ENCODE measurements at places on chromosomes 5 and 9.

- DNase-seq: no peak
Observed at GRCh38 chr5:120236360-120236759, 227.7 kb upstream of the PRR16 start.

GRCh38 chr5:10456583-10457420 is 15.1 kb downstream of the ROPN1L start:
- no peak for DNase-seq

DNA sequence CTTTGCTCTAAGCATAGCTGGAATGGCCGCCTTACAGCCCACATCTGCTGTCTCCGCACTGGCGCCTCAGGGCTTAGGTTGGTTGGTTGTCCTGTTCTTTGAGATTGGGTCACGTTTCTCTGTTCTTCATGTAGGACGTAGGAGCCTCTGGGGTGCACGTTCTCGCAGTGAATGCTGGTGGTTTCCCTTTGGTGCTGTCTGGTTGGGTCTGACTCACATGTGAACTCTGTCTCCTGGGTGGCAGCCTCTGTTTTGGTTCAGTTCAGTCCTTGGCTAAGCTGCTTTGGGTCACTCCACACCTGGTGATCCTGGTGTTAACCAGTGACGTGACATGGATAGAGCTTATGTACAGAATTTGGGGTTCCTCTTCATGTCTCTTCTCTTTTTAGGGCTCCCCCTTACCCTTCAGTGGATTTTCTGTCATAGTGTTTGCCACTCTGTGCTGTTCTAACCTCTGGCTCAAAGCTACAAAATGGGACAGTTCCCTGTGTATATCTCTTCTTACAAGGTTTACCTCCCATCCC is 12.6 kb upstream of the LPCAT1 start:
- peak; percentile 58 for DNase-seq

GRCh38 chr5:92775711-92776615 is 805.1 kb downstream of the NR2F1-AS1 start:
- no peak for DNase-seq

DNA sequence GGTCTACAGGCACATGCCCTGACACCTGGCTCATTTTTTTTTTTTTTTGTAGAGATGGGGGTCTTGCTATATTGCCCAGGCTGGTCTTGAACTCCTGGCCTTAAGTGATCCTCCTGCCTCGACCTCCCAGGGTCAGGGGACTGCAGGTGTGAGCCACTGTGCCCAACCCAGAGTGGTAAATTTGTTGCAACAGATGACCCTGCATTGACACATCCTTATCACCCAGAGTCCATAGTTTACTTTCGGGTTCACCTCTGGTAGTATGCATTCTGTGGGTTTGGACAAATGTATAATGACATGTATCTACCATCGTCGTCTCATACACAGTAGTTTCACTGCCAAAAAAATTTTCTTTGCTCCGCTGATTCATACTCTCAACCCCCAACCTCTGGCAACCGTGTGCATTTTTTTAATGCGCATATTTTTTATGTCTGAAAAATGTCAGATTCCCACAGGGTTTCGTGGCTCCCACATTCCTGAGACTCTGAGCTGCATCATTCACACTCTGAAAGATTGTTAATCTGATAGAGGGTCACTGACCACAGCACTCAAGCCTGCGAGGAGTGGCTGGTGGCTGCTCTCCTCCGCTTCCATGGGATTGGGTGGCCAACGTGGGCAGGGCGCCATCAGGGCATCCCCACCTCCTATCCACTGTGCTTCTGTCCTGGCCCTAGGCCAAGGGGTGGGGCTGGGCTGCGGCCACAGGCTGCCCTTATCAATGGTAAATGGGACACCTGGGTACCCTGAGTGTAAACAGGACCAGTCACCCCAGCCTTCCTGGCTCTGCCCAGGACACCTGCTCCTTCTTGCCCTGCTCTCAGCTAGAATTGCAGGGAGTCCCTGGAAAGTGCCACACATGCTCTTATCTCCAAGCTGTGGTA is 9.6 kb downstream of the NDST1 start:
- DNase-seq: no peak

GRCh38 chr5:156021866-156022265 is 305.1 kb upstream of the SGCD start:
- no peak for DNase-seq

DNA sequence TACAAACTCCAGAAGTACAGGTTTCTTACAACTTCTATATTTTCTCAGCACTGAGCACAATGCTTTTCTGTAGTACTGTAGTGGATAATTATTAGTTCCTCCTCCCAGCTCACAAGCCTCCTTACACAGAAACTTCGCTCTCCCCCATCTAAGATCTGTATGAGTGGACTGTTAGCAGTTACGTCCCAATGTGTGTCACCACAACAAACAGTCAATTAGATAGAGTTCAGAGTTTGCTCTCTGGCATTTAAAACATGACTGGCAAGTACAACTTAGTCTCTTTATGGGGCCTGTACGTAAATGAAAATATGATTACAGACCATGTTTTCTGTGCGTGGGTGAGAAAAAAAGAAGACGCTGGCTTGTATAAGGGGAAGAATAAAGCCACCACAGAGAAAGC is 631.4 kb upstream of the DMAC1 start:
- DNase-seq: no peak

All from stimulated activated CD4-positive, alpha-beta T cell treated with anti-CD3 and anti-CD28 coated beads, TNF-alpha, amount 100 ng/mL, for 4 hours (primary cell).